ENCODE measurements at places on chromosomes 13 and 19. TPM values are rescaled to one million over a fixed set of nuclear protein-coding genes. Genes with fewer than 3 reads are reported as not detected.

CNN1 gene
- 6.9 TPM for total RNA-seq

IFT88 gene
- total RNA-seq, result 9.6 TPM

OVOL3 gene
- not detected for total RNA-seq

TSPAN16 gene
- not detected for total RNA-seq

ZNF749 gene
- total RNA-seq, result 10.7 TPM

ZBTB45 gene
- total RNA-seq, result 5.8 TPM

ZNF675 gene
- 8.8 TPM for total RNA-seq

CGB3 gene
- total RNA-seq, result not detected

SYNE4 gene
- not detected for total RNA-seq

F10 gene
- 1.6 TPM for total RNA-seq

AMER2 gene
- not detected for total RNA-seq

HSD11B1L gene
- total RNA-seq, result 8.4 TPM

ZNF256 gene
- total RNA-seq, result 3.6 TPM

ZNF888 gene
- total RNA-seq, result 3.5 TPM

TPTE2 gene
- total RNA-seq, result not detected
